Activated naive CD4-positive, alpha-beta T cell (primary cell): ENCODE measurements at places on chromosomes 5 and 9.

DNA sequence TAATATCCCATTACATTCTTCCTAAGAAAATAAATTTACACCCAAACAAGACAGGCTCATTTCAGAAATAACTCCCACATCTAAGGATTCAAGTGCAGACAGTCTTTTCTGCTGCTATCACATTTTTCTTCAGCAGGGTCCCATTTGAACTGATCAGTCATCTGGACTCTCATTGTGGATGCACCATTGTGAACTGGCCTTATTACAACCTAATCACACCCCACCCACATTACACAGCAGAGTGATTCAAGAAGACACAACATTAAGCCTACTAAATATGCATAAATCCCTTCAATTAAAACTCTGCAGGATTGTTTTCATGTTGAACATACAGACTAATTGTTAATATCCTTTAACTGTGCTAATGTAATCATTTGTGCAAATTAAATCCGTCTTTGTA, 146.2 kb downstream of the CDH12 start:
- no peak for DNase-seq

GRCh38 chr9:137366891-137367381, 56.0 kb downstream of the EXD3 start:
- no peak for DNase-seq

- DNase-seq = no peak
Observed at GRCh38 chr5:175657593-175658271, at the start of gene HRH2. TSS of gene HRH2 (plus strand) at chr5:175658071. CDS start at chr5:175683234, 25,163 bp downstream.

DNA sequence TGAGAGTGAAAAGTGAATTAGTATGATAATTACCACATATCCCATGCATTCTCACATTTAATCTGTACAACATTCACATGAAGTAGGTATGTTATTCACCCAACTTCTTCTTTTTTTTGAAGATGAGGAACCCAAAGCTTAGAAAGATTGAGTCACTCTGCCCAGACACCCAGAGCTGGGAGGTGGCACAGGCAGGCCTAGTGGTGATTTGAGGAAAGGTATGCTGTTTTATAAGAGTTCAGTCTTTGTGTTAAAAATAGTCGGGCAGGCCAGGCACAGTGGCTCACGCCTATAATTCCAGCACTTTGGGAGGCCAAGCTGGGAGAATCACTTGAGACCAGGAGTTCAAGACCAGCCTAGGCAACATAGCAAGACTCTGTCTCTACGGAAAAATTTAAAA, 285.3 kb downstream of the NR3C1 start:
- no peak for DNase-seq

GRCh38 chr5:158943569-158943968, 156.1 kb downstream of the EBF1 start:
- DNase-seq = no peak

DNA sequence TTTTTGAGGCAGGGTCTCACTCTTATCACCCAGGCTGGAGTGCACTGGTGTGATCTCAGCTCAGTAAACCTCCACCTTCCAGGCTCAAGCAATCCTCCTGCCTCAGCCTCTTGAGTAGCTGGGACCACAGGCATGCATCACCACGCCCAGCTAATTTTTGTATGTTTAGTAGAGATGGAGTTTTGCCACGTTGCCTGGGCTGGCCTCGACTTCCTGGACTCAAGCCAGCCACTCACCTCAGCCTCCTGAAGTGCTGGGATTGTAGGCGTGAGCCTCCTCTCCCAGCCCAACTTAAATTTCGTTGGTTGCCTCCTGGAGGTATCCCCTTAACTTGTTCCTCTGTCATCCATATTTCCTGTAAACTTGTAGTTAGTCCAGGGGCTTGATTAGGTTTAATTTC, 47.2 kb downstream of the RAB24 start:
- DNase-seq = no peak

- no peak for DNase-seq
Observed at GRCh38 chr5:72184408-72184807, 77.1 kb downstream of the MAP1B start.

- DNase-seq = no peak
Observed at GRCh38 chr9:91783411-91783810, 166.6 kb downstream of the ROR2 start.

DNA sequence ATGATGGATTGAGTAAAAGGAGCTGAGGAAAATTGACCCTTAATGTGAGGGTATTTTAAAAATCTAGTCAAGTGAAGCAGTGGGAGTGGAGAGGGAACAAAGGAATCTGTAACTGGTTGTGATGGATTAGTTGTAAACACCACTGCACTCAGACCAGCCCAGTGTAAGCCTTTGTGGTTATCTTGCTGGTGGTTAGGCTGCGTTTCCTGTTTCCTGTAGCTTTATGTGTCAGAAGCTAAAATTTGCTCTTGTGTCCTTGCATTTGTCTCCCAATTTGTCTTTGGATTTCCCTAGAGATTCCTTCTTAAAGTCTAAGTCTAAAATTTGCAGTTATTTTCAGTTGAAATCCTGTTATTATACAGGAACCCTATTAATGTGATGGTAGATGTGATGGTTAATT, 6.3 kb downstream of the IFNA21 start:
- DNase-seq = no peak

DNA sequence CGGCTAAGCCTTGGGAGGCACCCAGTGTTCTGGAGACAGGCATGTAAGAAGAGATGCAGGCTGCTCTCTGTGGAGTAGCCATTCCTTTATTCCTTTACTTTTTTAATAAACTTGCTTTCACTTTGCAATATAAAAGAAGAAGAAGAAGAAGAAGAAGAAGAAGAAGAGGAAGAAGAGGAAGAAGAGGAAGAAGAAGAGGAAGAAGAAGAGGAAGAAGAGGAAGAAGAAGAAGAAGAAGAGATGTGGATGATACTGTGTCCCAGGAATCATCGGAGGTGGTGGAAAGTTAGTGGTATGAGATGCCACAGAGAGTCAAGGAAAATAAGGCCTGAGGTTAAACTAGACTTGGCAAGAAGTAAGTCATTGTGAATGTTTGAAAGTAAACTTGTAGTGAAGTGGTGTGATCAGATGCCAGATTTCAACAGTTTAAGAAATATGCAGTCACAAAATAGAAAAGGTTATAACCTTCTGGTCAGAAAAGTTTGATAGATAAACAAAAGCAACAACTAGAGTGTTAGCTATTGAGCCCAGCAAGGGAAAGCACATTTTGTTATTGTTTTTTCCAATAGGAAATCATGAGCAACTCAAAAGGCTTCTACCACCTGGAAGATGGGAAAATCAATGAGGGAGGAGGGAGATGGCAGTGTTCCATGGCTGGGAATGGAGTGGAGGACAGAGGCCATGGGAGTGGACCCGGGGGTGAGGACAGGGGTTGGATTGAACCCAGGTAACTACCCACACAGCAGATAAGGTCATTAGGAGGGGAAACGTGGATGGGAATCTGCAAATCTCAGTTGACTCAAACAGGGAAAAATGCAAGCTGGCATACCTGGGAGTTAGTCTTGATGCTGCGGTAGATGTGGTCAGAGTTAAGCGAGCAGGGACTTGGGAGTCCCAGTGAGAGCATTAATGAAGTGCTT, 16.8 kb downstream of the AOPEP start:
- no peak for DNase-seq

DNA sequence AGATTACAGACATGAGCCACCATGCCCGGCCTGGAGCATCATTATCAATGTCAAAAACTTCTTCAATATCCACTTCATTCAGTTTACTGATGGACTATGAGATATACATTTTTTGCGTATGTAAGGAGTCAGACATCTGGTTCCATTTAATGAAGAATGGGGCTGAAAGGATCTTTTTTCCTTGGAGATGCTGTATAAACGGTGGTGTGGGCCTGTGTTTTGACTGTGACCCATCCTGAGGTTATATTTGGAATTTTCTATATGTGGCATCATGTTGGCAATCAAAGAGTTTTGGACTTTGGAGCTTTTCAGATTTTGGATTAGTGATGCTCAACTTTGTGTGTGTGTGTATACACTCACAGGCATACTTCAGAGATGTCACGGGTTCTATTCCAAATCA, 85.7 kb upstream of the FBXL17 start:
- DNase-seq = no peak

DNA sequence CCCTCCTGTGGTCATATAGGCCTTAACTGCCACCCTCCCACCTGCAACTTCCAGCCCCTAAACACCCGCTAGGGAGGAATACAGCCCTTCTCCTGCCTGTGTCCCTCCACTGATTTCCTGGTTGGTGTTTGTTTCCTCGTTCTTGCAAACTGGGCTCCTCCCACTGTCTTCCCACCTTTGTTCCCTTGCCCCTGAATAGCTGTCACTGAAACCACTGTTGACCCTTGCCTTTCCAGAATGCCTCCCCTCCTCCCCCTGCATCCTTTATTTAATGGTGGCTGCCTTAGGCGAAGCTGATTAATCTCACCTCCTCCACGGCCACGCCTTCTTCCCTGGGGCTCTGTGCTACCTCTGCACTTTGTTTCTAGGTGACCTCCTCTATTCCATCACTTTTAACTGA, 626.7 kb downstream of the BNC2 start:
- DNase-seq = no peak

GRCh38 chr9:136996361-136997292, at the start of gene CLIC3:
TSS of gene CLIC3 (minus strand) at chr9:136996568. CDS start at chr9:136996543, 25 bp downstream.
- peak; percentile 17 for DNase-seq

DNA sequence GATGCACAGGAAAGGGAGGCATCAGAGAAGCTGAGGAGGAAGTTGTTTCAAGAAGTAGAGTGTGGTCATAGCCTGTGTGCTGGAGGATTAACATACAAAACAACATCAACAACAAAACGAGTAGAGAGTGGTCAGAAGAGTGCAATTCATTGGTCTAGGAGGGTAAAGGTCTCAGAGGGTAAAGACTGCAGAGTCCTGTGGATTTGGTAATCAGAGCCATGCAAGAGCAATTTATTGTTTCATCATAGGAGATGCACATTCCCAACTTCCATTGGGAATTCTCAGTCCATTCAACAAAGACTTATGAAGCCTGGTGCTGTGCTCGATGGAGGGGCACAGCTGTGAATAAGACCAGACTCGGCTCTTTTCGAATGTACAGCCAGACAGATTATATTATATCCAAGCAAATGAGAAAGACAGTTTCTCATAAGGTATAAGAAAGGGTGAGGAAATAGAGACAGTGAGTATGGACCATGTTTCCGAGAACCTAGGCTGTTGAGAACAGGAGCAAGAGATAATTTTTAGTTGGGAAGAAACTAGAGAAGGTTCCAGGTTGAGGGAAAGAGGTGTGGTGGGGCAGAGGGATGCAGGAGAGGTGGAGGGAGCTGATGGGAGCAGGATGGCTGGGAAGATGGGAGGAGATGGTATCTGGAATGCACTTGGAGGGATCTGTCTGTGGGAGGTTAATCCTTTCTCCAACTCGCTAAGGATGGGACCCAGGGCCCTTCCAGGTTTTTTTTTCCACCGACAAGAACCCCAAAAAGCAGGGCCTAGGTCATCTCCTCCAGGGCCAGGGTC, 7.9 kb upstream of the MYORG start:
- no peak for DNase-seq

GRCh38 chr5:123617561-123617960, 105.6 kb downstream of the CSNK1G3 start:
- DNase-seq = no peak

DNA sequence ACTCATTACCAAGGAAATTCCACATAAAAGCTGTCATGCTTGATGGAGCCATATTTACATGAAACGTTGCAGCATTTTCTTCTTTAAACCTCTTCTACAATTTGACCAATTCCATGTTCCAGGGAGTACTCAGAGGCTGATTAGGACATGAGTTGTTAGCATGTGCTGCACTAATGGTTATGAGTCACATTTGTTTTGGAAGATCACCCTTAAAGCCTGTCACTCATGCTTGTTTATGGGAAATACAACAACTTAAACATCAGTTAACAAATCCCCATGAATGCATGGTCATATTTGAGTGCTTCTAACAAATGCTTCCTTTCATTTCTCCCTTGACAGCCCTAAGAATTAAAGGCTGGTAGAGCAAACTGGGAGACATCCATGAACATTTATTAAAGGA, 156.1 kb downstream of the GHR start:
- DNase-seq = no peak

GRCh38 chr5:148816782-148817181, 9.6 kb upstream of the ADRB2 start:
- no peak for DNase-seq

GRCh38 chr5:68928617-68929302, 165.1 kb upstream of the SLC30A5 start:
- no peak for DNase-seq

DNA sequence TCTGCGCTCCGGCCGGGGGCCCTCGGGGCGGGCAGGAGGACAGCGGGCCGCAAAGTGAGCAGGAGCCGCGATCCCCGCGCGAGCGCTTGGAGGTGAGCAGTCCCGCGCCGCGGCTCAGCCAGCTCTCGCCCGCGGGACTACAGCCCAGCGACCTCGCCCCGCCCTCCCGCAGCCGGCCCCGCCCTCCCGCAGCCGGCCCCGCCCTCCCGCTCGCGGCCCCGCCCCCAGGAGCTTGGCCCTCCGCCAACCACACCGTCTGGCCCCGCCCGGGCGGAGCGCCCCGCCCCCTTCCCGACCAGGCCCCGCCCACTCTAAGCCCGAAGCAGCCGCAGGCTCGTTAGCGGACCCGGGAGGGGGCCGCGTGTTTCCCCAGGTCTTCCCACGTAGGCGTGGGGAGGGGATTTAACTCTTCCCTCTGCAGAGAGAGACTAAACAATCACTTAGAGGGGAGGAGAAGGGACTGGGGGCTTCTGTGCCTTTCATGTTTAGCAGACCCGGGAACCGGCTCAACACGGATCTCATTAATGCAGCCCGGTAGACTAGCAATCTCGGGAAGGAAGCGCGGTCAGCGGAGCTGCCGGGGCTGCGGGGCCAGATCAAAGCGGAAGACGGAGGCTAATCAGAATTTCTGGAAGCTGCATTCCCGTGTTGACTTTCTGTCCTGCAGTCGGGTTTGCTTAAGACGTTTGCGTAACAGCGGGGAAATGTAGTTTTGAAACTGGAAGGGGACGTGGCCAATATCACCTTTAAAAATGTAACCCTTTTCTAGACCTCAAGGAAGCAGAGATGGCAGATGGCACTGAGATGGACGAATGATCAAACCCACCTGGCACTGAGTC, at the start of gene MYO10:
TSS of gene MYO10 (minus strand) at position 139 of the 839 bp plus-strand sequence. CDS start 480 bp downstream, outside the sequence.
- DNase-seq = peak; percentile 26

DNA sequence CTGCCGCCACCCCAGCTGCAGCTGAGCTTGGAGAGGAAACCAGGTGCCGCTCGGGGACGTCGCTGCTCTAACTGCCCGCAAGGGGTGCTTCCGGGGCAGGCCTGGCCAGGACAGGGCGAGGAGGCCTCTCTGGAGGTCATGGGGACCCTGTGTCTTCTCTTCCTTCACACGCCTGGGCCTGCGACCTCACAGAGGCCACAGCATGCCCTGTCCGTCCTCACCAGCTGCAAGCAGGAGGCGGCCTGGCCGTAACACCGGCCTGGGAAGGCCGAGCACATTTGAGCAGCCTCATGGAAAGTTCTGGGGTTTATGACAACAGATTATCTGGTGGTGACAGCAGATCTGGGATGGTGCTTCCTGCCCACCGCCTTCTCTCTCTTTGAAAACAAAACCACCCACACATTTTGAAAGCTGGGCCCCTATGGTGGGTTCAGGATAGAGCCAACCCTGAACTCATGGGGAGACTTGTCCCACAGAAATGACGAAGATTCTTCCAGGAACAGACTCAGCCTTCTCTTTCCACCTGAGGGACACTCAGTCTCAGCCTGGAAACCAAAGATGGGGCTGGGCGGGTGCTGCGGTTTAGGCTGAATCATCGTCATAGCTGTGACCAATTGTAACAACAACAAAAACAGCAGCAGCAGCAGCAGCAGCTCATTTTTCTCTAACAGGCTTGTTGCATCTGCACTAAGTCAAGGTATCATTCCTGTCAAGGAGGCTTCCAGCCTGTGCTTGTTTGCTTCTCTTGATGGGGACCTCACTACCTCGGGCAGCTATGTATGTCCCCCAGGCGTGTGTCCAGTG, 99.6 kb upstream of the RAPGEF1 start:
- peak; percentile 16 for DNase-seq

- no peak for DNase-seq
Observed at GRCh38 chr5:178551059-178551458, 39.1 kb downstream of the COL23A1 start.
